ENCODE measurements at places on chromosomes 7 and 10.
A peak's percentile ranks its signal among the peaks of the same experiment; 100 is the strongest.

GRCh38 chr10:15211464-15211979, 43.0 kb upstream of the NMT2 start:
- H3K27ac ChIP-seq = no peak overlapping the region
- no peaks in the 10 kb centered on the region for H3K27me3 ChIP-seq
- peaks cover 23% of the 10 kb centered on the region for H3K36me3 ChIP-seq
- H3K4me1 ChIP-seq = peaks cover 7% of the 10 kb centered on the region
- DNase-seq = no peak
- no peak overlapping the region for H3K4me3 ChIP-seq

DNA sequence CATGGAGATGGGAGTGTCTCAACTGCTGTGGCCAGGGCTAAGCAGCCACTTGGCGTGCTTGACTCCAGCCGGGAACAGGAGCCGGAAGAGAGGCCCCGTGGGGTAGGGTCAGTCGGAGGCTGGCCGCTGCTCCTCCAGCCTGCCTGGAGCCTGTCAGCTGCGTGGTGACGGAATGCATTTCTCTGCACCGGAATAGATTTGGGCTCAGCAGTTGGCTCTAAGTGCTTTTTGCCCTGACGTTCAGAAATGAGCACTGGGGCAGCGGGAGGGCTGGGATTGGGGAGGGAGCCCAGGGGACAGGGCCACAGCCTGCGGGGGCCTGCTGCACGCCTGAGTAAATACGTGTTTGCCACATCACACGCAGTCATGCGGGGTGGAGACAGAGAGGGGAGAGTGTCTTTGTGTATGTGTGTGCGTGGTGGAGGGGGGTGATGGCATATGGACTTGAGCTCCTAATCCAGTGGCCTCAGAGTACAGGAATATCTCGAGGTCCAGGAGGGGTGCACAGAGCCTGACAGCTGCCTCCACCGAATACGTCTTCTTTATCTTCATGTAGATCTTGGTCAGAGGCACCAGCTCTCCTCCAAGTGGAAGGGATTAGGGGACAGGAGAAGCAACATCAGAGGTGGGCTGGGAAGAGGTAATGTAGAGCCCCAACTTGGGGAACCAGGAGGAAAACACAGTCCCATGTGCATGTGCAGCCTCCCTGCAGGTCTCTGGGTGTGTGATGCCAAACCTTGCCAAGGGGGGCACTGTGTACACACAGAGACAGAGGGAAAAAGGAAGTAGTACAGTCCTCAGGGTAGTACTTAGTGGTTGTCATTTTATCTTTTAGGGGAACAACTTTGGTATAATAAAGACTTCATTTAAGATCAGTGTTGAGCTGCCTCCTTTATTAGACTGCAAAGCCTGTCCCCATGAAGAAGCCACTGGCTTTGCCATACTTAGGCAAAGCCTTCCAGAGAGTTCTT, 151.4 kb downstream of the CDH23 start:
- H3K4me1 ChIP-seq = peaks cover 39% of the 10 kb centered on the region
- no peak overlapping the region for H3K4me3 ChIP-seq
- H3K36me3 ChIP-seq = no peaks in the 10 kb centered on the region
- no peak for DNase-seq

DNA sequence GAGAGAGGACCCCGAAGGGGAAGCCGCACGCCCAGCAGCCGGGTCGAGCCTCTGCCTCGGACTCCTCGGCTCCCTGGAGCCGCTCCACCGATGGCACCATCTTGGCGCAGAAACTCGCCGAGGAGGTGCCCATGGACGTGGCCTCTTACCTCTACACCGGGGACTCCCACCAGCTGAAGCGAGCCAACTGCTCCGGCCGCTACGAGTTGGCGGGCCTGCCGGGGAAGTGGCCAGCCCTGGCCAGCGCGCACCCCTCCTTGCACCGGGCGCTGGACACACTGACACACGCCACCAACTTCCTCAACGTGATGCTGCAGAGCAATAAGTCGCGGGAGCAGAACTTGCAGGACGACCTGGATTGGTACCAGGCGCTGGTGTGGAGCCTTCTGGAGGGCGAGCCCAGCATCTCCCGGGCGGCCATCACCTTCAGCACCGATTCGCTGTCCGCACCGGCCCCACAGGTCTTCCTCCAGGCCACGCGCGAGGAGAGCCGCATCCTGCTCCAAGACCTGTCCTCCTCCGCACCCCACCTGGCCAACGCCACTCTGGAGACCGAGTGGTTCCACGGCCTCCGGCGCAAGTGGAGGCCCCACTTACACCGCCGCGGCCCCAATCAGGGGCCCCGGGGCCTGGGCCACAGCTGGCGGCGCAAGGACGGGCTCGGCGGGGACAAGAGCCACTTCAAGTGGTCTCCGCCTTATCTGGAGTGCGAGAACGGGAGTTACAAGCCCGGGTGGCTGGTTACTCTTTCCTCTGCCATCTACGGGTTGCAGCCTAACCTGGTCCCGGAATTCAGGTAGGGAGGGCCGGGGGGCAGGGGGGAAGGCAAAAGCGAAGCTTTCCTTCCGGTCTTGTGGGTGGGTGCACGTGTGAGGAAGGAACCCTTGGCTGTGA, 973 bp downstream of the GPR158 start:
- peaks cover 87% of the 10 kb centered on the region for H3K27me3 ChIP-seq
- H3K4me1 ChIP-seq = no peaks in the 10 kb centered on the region
- no peak overlapping the region for H3K27ac ChIP-seq
- peak overlapping the region; percentile 82 for H3K4me3 ChIP-seq
- no peaks in the 10 kb centered on the region for H3K36me3 ChIP-seq
- DNase-seq = no peak

- H3K4me1 ChIP-seq = peaks cover 35% of the 10 kb centered on the region
- no peak for DNase-seq
- H3K27ac ChIP-seq = no peak overlapping the region
- H3K27me3 ChIP-seq = peaks cover 19% of the 10 kb centered on the region
- no peak overlapping the region for H3K4me3 ChIP-seq
These were observed 505.6 kb upstream of the MKI67 start for GRCh38 chr10:128631801-128632241.

All from type B pancreatic cell (in vitro differentiated cells).